ENCODE measurements at places on chromosomes 11 and 22.

DNA sequence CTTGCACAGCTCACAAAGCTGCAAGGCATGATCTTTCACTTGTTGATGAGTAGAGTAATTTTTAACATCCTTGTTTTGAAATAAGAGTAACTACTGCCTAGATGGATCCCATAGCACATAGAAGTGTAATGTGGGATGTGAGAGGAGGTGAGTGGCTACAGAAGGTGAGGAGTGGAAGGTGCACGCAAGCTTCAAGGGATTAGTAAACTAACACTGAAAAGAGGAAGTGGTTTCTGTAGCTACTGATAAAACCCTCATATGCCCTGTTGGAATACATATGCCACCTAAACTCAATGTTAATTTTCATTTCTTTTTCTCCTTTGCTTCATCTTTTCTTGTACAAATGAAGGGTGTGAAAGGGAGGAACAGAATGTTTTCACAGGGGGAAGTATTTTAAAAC lies 22.0 kb upstream of the CTSC start:
- no peak for DNase-seq

DNA sequence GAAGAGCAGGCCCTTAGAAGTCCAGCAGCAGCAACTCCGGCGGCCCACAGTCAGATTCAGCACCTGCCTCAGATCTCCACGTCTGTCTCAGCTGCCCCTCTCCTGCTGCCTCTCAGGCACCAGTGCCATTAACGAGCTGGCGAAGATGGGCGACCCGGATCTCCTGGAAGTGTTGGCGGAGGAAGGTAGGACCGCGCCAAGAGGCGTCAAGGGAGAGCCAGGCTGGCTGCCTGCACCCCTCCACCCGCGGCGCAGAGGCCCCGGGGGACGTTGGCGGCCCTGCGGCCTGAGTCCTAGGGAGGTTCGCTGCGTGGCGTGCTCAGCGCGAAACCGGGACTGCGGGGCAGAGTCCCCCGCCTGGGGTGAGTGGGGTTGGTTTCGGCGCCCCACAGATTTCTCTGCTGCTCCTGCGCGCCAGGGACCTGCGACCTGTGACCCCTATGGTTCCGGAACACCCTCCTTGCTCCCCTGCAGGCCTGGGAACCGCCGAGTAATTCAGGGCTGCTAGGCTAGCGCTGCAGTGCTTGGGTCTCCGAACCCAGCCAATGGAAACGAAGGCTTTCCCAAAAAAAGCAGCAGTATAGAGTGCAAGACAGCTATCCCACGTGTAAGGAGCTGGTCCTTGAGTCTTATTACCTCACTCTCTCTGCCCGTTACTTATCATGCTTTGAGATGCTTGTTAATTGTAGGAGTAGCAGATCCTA lies 615 bp downstream of the ANO5 start:
- peak; percentile 67 for DNase-seq

GRCh38 chr11:69381681-69382130 lies 87.8 kb downstream of the MYEOV start:
- DNase-seq: no peak

DNA sequence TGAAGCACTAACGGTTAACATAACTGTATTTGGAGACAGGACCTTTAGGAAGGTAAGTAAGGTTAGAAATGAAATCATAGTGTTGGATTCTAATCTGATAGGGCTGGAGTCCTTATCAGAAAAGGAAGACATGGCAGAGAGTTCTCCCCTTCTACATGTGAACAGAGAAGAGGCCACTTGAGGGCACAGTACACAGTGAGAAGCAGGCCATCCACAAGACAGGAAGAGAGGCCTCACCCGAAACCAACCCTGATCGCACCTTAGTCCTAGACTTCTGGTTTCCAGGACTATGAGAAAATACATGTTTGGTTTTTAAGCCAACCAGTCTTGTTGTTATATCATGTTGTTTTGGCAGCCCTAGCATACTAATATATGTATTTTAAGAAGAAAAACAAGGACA lies 170.0 kb downstream of the LRRC4C start:
- no peak for DNase-seq

GRCh38 chr11:83895516-83895915 lies 609.3 kb upstream of the CCDC90B start:
- DNase-seq: no peak

DNA sequence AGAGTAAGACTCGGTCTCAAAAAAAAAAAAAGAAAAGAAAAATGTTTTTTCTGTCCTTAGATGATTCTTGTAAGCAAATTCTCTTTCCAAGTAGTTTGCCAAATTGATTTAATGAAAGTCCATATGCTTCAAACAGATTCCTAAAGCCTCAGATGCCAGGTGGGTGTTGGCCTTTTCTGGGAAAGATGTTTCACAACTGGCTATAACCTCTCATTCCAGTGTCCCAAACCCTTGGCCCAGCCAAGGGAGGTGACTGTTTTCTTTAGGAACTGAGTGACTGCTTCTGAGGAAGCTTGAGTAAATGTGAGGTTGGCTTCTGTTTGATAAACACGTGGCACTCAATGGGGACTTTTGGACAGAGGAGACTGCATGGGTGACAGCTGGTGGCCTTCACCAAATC lies 27.5 kb downstream of the MMP27 start:
- no peak for DNase-seq

DNA sequence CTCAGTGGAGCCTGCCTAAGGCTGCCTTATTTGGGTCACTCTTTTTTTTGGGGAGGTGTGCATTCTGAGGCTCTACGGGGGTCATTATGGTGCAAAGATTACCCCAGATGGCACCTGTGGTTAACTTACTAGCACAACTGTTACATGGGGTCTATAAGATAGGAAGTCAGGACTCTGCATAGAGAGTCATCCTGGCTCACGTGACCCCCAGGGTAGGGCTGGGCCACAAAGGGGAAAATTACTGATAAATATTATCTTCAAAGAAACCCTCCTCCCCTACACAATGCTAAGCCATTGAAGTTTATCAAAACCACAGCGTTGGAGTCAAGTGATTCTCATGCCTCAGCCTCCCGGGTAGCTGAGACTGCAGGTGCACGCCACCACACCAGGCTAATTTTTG lies 397.1 kb downstream of the MN1 start:
- DNase-seq: no peak

GRCh38 chr22:49466878-49467595 lies 360.6 kb downstream of the BRD1 start:
- DNase-seq: no peak

GRCh38 chr11:6615882-6616585 lies 3.2 kb downstream of the TPP1 start:
- DNase-seq: no peak

- DNase-seq: peak; percentile 22
Observed at GRCh38 chr11:71240061-71240690, 12.2 kb downstream of the SHANK2 start.

- no peak for DNase-seq
Observed at GRCh38 chr22:42388130-42388797, 43.9 kb downstream of the NFAM1 start.

DNA sequence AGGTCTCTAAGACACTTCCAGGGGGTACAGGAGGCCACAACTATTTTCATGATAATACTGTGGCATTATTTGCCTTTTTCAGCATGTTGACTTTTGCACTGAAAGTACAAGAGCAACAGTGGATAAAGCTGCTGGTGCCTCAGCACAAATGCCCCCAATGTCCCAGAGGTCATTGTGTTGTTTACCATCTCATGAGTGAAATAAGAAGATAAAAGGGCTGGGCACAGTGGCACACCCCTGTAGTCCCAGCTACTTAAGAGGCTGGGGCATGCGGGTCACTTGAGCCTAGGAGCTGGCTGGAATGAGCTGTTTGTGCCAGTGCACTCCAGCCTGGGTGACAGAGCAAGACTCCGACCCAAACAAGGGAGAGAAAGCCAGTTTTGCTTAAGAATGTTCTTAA lies 72.6 kb upstream of the RAB1B start:
- DNase-seq: peak; percentile 22

GRCh38 chr11:20227631-20228030 lies 67.4 kb upstream of the DBX1 start:
- no peak for DNase-seq

Data from coronary artery (tissue), 2 donors.